ENCODE measurements at places on chromosomes 6 and 20.

DNA sequence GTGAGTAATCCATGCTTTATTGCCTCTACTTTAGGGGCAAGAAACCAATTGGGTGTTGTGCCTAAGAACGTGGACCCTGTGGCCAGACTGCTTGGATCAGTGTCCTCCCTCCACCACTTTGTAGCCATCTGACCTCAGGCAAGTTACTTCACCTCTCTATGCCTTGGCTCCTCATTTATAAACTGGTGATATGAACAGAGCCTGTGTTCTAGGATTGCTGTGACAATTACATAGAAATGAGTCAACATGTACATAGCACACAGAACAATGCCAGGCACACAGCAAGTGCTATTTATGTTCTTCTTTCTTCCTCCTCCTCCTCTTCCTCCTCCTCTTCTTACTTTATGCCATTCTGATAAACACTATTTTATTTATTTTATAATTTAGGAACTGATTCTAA is 339.4 kb downstream of the CD83 start:
- no peak for DNase-seq

DNA sequence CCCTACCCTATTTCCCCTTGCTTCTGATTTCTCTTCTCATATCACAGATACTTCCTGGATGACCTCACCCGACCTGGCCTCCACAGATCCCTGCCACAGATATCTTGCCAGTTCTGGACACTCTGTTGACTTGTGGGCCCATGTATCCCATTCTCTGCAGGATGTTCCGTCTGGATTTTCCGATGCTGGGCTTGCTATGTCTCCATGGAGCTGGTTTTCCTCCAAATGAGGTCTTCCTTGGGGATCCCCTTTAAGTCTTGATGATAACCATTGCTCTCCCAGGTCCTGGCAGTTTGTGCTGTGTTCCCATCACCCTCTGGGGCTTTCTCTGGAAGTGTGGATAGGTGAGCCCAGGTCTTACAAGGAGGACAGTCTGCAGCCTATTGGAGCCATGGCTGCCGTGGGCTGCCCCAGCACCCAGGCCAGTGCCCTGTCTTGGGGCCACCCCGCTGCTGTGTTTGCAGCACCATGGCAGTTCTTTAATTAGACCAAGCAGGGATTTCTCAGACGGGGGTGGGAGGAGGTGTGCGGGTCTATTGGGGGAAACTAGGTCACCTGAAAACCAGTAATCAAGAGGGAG is 23.9 kb downstream of the PPP1R16B start:
- no peak for DNase-seq

GRCh38 chr20:23195636-23196035 is 109.5 kb upstream of the CD93 start:
- DNase-seq: no peak

GRCh38 chr20:24134930-24135329 is 146.4 kb upstream of the GGTLC1 start:
- DNase-seq: no peak

DNA sequence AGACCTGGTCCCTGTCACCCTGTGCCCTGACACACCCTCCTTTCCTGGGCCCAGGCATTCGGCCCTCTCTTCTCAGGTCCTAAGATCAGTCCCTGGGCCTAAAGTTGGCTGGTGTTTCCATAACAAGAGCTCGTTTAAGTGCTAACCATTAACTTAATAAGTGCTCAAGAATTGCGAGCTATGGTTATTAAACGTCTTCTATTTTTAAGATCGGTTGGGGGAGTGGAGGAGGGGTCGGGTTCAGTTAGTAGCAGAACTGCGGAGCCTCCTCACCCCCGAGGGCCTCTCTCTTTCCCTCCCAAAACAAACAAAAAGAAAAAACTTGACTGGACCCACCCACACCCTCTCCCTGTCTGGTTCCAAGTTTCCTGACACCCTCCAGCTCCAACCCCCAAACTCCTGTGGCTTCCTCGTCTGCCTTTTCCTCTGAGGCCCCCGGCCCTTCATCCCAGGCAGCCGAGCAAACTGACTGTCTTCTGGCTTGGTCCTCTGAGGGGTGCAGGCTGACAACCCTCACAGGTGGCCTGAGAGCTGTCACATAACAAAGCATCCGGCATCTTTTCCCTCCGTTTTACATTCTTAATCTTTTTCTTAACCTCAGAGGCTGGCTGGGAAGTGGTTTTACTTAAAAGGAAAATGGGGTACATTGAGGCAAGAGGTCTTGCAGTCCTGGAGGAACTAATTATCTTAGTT is 2.0 kb downstream of the STK35 start:
- no peak for DNase-seq

DNA sequence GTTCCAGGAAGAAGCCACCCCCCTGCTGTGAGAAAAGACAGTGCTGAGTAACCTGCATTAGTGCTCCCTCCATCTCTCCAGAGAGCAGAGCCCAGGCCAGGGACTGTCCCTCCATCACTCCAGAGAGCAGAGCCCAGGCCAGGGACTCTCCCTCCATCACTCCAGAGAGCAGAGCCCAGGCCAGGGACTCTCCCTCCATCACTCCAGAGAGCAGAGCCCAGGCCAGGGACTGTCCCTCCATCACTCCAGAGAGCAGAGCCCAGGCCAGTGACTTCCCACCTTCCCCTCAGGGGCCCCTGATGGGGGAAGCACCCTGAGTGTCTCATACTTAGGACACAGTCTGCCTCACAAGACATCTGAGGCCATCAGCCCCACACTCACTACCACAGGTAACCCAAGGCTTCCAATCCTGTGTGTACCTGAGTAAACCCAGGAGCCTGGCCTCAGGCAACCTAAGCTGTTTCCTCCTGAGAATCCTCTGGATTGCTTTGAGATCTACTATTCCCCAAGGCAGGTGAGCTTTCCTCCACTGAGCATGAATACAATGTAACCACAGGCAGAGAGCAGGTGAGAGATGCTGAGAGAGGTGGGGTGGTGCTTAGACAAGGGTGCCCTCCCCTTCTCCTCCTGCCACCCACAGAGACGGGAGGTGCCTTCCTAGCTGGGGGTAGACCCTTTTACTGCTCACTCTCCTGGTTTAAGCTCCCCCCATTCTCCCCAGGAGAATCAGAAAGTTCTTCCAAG is 4.9 kb downstream of the TBXT start:
- no peak for DNase-seq

GRCh38 chr6:14524319-14524718 is 406.7 kb downstream of the CD83 start:
- DNase-seq: peak; percentile 54

GRCh38 chr6:166721576-166721975 is 94.5 kb upstream of the RPS6KA2 start:
- DNase-seq: no peak

- no peak for DNase-seq
Measured at GRCh38 chr6:121319112-121319553, 15.1 kb downstream of the TBC1D32 start.

DNA sequence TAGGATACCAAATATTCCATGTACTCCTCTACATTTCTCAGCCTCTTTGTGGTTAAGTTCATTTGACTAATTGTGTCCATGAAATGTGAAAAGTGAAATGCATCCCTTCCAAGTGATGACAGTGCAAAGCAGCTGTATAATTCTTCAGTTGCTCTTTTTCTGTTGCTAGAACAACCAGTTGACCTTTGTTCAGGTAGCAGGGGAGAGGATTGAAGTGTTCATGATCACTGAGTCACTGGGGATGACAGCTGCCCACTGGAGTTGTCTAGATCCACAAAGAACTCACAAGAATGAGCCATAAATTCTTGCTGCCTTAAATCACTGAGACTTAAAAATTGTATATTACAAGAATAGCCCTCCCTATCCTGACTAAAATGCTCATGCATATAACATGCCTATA is 254.6 kb downstream of the EPHA7 start:
- DNase-seq: peak; percentile 7

DNA sequence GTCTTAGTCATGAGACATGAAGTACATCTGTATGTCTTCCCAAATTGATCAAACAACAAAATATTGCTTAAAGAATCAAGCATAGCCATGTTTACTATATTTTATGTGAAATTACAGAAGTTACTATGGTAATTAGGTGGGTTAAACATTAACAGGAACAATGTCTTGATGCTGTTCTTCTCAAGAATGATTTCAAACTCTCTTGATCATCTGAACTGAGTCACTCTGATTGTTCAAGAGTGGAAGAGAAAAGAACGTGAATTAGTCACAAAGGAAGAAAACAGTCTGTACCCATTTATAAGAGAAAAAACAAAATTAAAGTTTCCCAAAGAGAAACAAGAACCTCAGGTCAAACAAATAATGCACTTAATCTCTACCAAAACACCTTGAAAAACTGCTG is 62.2 kb upstream of the NUP153 start:
- DNase-seq: no peak
